ENCODE measurements at places on chromosomes 2 and 18.

- no peak for DNase-seq
Observed at GRCh38 chr2:130135692-130136541, 6.9 kb upstream of the POTEF start.

DNA sequence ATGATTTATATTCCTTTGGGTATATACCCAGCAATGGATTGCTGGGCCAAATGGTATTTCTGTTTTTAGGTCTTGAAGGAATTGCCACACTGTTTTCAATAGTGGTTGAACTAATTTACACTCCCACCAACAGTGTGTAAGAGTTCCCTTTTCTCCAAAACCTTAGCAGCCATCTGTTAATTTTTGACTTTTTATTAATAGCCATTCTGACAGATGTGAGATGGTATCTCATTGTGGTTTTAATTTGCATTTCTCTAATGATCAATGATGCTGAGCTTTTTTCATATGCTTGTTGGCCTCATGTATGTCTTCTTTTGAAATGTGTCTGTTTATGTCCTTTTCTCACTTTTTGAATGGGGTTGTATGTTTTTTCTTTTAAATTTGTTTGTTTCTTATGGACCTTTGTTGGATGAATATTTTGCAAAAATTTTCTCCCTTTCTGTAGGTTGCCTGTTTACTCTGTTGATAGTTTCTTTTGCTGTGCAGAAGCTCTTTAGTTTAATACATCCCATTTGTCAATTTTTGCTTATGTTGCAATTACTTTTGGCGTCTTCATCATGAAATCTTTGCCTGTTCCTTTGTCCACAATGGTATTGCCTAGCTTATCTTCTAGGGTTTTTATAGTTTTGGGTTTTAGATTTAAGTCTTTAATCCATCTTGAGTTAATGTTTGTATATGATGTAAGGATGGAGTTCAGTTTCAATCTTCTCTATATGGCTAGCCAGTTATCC, 119.7 kb upstream of the XIRP2 start:
- no peak for DNase-seq

GRCh38 chr2:160062292-160063005, at the start of gene PLA2R1:
TSS of gene PLA2R1 (minus strand) at chr2:160062615. CDS start at chr2:160062403, 212 bp downstream.
- DNase-seq: peak; percentile 58

DNA sequence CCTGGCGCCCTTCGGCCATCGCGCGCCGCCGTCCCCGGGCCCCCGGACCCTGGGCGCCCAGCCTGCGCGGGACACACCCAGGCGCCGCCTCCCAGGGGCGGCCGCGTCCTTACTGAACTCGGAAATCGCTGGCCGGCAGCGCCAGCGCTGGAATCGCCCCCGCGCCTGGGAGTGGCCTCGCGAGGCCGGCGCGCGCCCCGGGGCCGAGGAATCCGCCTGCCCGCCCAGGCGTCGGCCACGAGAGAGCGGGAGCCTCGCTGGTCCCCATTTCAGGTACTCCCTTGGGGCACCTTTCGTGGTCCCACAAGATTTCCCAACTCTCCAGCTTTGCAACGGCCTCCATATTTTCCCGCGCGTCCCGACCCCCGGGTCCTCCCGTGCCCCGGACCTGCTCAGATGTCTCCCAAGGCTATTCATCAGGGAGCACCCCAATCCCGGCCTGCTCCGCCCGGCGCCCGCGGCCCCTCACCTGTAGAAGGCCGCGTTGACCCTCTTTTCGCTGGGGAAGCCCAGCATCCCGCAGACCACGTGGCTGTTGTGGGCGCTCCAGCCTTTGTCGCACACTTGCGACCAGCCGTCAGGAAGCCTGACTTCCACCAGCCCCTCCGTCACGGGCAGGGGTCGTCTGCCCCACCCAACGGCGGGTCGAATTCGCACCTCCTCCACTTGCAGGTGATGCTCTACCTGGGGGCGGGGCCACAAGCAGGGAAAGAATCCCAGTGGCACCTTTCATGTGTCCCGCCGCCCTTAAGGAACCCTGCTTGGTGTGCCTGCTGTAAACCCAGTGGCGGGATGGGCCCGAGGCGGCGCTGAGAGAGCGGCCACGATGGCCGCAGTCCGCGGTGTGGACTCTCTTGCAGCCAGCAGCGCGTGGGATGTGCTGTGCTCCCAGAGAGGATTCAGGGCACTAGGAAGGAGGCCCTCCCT, 4.6 kb downstream of the LOXL3 start:
- peak; percentile 49 for DNase-seq

GRCh38 chr2:62270728-62271127, 74.8 kb downstream of the B3GNT2 start:
- DNase-seq: peak; percentile 21

DNA sequence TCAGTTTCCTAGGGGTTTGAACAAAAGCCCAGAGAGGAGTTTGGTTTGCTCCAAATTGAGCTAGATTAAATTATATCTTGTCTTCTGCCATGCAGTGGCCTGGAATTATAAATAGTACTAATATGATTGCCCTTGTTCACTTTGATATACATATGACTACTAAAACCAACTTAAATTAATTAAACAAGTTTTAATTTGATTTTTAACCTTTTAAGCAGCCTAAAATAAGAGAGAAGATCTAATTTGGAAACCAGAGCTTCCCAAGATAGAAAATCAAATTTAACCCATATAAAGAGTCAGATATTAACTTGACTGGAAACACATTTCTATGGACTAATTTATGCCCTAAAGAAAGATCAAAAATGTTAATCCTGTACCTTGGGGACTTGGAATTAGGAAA, 444.5 kb upstream of the SLC8A1 start:
- no peak for DNase-seq

GRCh38 chr2:38315707-38316333, 61.3 kb downstream of the ATL2 start:
- DNase-seq: peak; percentile 64
